ENCODE measurements at places on chromosomes 13 and 19.
A peak's percentile ranks its signal among the peaks of the same experiment; 100 is the strongest.

DNA sequence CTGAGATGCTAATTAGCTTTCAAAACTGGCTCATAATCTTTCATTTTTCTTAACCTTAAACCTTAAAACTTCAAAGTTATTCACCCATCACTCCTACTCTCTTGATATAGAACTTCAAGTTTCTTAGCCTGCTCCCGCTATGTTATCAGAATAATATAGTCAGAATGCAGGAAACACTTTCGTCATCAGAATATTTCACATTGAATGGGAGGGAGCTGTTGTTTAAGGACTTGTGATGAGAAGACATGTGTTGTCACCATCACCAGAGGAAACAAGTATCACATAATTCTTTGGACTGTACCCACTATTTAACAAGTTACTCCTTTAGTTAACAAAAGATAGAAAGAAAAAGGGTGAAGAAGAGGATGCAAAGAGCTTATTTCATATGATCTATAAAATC lies 65.0 kb upstream of the FNDC3A start:
- no peak for DNase-seq

- no peak for DNase-seq
Measured at GRCh38 chr13:64928696-64929499, 2301.2 kb downstream of the PCDH9 start.

DNA sequence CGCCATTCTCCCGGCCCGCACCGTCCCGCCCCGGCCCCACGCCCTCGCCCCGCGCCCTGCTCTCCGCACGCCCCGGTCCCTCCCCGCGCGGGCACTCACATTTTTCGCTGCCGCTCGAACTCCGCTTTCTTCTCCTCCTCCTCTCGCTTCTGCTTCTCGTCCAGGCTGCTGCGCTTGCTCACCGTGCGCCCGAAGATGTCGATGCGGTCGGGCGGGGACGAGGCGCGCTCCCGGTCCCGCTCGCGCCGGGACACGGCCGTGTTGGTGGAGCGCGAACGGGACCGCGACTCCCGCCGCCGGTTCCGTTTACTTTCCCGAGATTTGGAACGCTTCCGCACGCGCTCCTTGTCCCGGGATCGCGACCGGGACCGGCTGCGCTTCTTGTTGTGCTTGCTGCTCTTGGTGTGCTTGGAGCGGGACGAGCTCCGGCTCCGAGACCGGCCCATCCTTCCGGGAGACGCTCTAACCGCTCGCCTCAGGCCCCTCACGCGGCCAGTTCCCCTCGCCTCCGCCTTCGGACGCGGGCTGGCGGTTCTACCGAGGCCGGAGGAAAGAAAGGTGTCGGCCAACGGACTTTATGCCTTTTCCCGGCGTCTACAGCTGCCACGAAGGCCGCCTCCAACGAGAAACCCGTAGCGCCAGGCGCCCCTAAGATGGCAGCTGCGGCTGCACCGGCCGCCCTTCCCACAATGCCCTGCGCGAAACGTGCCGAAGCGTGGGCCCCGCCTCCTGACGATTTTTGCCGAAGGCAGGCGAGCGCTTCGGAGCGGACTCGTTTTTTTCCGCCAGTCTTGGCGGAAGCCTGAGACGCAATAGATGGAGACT lies at the start of gene ARGLU1:
TSS of gene ARGLU1 (minus strand) at position 664 of the 825 bp plus-strand sequence. CDS start at position 446, 218 bp downstream.
- peak; percentile 96 for DNase-seq

DNA sequence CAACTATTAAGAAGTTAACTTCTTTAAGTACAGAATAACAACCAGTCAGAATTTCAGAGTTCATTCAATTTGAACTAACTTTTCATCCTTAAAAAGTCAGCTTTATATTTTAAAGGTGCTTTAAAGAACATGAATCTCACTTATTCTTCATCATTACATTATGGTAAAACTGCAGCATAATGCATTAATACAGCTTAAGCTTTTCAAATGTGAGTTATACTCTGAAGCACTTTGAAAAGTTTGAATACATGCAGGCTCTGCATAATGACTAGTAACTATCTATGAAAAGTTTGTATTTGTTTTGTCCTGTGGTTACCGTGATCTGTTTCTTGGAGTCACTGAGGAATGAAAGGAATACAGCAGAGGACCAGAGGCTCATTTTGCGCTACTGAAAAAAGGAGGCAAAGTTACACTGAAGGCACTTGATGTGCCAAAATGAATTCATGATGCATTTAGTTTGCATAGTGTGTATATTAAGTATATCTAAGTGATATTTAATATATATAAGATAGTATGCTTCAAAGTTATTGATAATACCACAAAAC lies 4.1 kb downstream of the PCDH17 start:
- no peak for DNase-seq

GRCh38 chr19:35787227-35787799 lies 11.9 kb downstream of the ARHGAP33 start:
- DNase-seq, result no peak
